ENCODE measurements at places on chromosomes 16 and 17.
A peak's percentile ranks its signal among the peaks of the same experiment; 100 is the strongest.

DNA sequence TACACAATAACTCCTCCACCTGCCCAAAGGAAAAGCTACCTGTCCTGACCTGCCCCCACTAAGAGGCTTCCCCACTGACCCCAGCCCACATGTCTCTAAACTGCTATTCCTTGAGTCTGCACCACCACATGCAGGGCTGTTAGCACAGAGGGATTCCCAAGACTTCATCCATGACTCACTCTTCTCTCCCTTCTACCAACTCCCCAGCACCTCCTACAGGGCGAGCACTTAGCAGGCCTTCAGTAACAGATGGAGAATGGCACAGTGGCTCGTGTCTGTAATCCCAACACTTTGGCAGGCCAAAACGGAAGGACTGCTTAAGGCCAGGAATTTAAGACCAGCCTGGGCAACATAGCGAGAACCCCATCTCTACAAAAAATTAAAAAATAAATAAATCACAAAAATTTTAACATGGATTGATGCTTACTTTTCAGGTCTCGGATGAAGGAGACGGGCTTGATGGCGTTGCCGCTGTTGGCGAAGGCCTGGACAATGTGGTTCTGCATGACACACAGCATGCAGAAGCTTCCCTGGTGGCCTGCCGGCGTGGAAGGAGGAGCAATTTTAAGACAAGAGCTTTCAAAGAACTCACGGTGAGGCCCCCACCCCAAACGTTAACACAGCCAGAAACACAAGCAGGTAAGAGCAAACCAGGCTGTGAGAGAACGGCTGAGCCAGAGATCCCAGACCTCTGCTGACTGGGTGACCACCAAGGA, 12.0 kb downstream of the USP36 start:
- DNase-seq, result no peak

DNA sequence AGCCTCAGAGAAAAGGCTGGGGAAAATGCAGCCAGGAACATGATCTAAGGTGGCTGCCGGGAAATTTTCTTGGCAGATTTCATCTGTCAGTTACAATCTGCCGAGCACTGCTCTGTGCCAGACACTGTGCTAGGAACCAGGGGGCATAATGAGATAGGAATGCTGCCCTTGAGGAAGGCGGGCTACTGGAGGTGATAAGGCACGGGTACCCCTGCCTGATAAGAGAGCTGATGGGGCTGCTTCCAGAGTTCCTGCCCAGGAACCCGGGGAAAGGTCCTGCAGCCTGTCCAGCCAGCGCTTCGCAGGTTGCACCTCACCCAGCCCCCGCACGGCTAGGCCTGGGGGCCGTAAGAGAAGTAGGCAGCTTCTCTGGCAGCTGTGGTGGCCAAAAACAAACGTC, 3.1 kb downstream of the SCNN1G start:
- no peak for DNase-seq

DNA sequence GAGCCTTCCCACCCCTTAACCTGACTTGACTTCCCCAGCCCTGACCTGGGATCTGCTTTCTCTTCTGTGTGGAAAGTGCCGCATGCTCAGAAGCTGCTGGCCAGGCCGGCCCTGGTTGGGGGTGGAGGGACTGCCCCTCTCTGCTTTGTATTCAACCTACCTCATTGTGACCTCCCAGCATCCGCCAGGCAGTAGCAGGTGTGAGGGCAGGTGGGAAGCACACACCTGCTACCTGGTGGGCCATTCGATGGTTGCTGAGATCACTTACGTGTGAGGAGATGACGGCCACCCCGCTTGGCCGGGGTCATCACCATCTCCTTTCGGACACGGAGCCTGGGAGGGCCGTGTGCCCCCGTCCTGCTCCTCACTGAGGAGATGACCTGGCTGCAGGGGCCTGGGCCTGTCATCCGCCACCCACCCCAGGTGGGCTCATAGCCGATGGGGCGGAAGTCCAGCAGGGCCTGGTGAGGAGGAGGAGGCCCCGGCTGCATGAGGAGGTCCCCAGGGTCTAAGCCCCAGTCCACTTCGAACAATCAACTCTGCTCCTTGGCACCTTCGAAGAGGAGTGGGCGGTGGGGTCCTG, 7.1 kb downstream of the CPNE7 start:
- DNase-seq, result no peak

GRCh38 chr16:12532871-12533610, 270.6 kb downstream of the CPPED1 start:
- DNase-seq, result peak; percentile 50

DNA sequence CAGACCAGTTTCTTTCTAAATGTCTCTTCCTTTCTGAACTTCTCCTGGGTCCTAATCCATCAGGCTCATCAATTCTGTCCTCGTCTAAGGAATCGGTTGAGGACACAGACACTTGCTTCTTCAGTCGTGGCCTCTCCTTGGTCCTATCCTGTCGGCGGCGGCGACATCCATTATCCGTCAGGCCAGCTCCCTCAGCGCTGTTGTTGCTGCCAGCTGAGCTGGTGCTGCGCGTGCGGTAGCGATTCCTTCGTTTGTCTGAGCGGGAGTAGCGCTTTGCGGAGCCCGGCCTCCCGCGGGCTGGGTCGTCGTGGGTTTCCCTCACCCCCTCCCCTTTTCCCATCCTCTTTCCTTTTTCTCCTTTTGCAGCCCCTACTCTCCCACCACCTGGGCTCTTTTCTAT, 3.8 kb downstream of the SMG6 start:
- no peak for DNase-seq

GRCh38 chr16:12898551-12898950, 2.8 kb upstream of the SHISA9 start:
- no peak for DNase-seq

- DNase-seq, result no peak
Observed at GRCh38 chr16:28936784-28937155, 5.0 kb downstream of the CD19 start.

- DNase-seq, result no peak
Observed at GRCh38 chr16:30088237-30088831, 3.4 kb downstream of the TBX6 start.

DNA sequence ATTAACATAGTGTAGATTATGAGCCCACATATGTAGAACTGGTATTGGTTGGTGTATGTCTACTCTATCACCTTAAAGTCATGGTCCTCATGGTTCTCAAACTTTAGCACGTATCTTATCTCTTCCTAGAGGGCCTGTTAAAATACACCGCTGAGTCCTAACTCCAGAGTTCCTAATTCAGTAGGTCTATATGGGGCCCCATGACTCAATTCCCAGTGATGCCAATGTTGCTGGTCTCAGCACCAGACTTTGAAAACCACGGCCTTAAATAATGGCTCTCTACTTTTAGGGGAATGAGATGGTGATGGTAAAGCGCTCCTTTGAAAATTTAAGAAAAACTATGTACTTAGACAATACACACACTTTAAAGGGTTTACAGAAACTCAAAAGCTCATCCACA, 36.6 kb downstream of the SMURF2 start:
- no peak for DNase-seq

GRCh38 chr16:11501632-11502031, 85.1 kb downstream of the LITAF start:
- DNase-seq, result no peak

GRCh38 chr17:49548506-49549310, 27.0 kb upstream of the NXPH3 start:
- DNase-seq, result no peak

GRCh38 chr16:68232335-68232734, 3.6 kb downstream of the ESRP2 start:
- DNase-seq, result no peak

- no peak for DNase-seq
Observed at GRCh38 chr17:16036261-16036660, 36.6 kb downstream of the TTC19 start.

GRCh38 chr16:82181461-82182185, 11.6 kb upstream of the MPHOSPH6 start:
- DNase-seq, result no peak

GRCh38 chr17:61491981-61492380, 39.8 kb downstream of the TBX4 start:
- DNase-seq, result no peak

- no peak for DNase-seq
Observed at GRCh38 chr17:2878751-2879254, 82.6 kb downstream of the RAP1GAP2 start.

GRCh38 chr17:15663176-15663575, 20.9 kb downstream of the TRIM16 start:
- no peak for DNase-seq

DNA sequence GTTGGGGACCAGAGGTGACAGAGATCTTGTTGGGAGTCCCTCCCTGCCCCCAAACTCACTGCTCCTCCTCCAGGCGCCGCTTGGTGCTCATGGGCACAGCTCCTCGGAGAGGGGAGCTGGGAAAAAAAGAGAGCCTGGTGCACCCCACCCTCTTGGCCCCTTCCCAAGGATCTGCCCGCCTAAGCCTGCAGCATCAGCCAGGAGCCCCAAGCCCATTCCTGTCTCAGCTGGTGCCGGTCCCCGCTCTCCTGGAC, 400 bp downstream of the HCFC1R1 start:
- DNase-seq, result no peak

DNA sequence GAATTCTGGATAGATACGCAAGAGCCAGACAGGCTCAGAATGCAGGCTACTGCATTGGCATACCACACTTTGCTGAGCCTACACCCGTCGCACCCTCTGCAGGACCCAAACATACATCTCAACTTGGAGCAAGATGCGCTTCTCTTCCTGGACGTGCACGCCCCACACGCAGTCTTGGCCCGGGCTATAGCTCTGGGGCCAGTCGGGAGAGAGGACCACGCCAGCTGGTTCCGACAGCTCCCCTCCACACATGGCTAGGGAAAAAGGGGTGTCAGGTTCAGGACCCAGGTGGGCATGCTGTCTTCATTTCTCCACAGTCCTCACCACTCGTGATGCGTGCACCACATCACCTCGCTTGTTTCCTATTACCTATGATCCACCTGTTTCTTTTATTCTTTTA, 15.1 kb upstream of the CDIPT start:
- no peak for DNase-seq

GRCh38 chr16:85077039-85077438, 35.2 kb downstream of the CIBAR2 start:
- no peak for DNase-seq

DNA sequence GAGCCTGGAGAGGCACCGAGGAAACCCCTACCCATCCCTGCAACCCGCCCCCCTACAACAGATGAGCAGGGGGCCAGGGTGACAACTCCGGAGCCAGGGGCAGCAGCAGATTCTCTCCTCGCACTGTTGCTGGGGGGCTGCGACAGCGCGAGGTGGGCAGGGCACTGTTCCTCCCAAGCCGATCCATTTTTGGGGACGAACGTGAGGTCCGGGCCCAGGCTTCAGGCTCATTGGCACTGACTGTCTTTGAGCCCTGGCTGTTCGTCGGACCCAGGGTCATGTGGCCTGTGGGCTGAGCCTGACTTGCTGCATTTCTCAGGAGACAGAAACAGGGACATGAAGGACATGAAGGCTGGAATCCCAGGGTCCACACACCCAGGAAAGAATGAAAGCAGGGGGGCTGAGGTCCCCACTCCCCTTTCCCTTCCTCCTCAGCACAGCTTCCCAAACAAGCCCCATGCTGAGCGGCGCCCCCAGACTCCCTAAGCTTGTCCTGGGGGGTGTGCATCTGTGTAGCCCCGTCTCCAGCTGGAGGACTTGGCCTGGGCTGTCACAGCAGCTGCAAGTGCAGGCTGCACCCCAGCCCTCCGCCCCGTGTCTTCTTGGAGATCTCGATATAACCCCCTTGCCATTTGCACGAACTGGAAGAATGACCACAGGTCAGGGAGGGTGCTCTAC, 18.7 kb downstream of the CEP295NL start:
- DNase-seq, result no peak

DNA sequence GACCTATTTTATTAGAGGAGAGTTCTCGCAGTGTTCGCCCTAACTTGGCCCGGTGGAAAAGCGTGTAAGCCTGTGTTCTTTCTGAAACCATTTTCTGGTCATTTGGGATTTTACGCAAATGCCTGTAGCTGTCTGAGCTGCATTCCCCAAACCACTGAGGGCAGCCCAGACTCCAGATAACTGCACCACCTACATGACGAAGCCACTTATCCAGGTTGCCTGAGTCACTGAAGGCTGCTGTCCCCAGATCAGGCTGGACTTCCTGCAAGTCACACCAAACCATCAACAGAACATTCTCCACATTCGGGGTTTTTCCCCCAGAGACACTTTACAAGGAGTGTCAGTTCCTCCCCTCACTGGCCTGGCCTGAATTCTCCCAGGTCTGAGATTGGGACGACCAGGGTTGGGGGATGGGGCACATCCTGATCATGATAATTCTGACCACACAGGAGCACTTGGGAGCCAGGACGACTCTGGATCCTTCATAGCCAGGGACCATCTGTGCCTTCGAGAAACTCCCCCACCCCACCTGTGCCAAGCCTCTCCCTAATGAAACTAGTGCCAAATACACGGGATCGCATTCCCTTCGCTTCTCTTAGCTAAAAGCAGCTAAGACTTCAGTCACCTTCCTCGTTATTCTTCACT, 2.3 kb downstream of the RPRML start:
- DNase-seq, result no peak

DNA sequence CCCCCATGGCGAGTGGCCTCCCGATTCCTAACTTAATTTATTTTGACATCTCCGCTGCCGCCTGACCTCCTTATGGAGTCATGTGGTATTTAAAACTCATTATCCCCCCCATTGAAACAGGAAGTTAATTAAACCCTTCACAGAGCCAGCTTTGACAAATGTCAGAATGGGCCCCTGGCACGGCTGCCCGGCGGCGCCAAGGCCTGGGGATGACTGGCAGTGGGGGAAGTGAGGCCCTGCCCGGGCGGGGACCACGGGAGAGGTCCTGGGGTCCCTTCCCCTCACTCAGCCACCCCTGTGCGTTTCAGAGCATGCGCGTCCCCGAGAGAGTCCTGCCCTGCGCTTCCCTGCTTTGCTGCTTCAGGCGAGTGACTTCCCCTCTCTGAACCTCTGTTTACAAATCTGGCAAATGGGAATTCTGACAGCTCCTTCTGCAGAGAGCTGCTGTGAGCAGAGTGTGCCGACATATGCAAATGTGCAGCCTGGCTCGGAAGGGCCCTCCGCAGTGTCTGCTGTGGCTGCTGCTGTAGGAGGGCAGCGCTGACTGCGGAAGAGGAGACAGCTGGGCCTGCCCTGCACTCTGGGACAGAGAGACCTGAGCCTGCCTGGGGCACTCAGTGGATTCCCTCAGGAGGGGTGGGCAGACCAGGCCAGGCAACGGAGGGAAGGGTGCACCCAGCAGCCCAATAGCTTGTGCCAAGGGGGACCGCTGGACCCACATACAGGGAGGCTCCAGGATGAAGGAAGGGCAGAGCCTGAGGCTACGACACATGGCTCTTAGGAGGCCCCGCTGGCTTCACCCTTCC, 4.4 kb upstream of the ZFPM1 start:
- no peak for DNase-seq

GRCh38 chr17:21125862-21126261, 902 bp upstream of the DHRS7B start:
- DNase-seq, result peak; percentile 44

GRCh38 chr16:57764341-57765159, 29.0 kb downstream of the KATNB1 start:
- peak; percentile 64 for DNase-seq

Data from stimulated activated CD8-positive, alpha-beta memory T cell treated with anti-CD3 and anti-CD28 coated beads, Interleukin-4, amount 100 ng/mL, for 48 hours (primary cell).